Activated T-helper 17 cell treated with anti-CD3 and anti-CD28 coated beads, Interleukin-2, amount 50 U/mL, for 72 hours (primary cell): ENCODE measurements at places on chromosomes 3 and 15. TPM values are rescaled to one million over a fixed set of nuclear protein-coding genes. Genes with fewer than 3 reads are reported as not detected.

PLA2G4D gene
- not detected for total RNA-seq

CLSTN2 gene
- 0.08 TPM for total RNA-seq

ARRDC4 gene
- total RNA-seq = 0.71 TPM

KIF9 gene
- 3.0 TPM for total RNA-seq
